ENCODE measurements at places on chromosomes 11 and 22. TPM values are rescaled to one million over a fixed set of nuclear protein-coding genes. Genes with fewer than 3 reads are reported as not detected.

TUB gene
- 0.40 TPM for polyA plus RNA-seq

ELF5 gene
- polyA plus RNA-seq: not detected

DNA sequence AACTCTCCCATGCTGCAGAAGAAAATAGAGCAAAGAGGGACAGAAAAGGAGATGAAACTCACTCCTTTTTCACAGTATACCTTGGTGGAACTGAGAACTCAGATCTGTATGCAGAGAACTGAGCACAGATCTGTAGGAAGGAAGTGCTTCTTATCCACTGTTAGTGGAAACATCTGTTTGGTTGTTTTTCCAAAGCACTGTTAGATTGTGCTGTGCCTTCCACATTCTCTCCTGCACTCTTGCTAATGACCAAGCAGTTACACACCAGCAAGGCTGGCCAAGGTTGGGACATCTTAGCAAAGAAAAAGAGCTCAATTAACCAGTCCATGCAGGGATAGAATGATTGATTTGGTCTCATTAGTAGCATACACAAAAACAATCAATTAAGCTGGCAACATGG, 20.1 kb upstream of the SIK2 start:
- H3K27ac ChIP-seq: no peak overlapping the region
- H3K36me3 ChIP-seq: no peaks in the 10 kb centered on the region
- no peak for DNase-seq
- no peak overlapping the region for H3K4me3 ChIP-seq
- peaks cover 5% of the 10 kb centered on the region for H3K4me1 ChIP-seq

GRCh38 chr11:90235526-90235925, 12.7 kb upstream of the CHORDC1 start:
- H3K36me3 ChIP-seq: no peaks in the 10 kb centered on the region
- no peak overlapping the region for H3K27ac ChIP-seq
- no peaks in the 10 kb centered on the region for H3K4me1 ChIP-seq
- H3K4me3 ChIP-seq: no peak overlapping the region

GRCh38 chr22:49502126-49502826, 325.4 kb downstream of the BRD1 start:
- DNase-seq: no peak
- H3K4me1 ChIP-seq: no peaks in the 10 kb centered on the region
- no peak overlapping the region for H3K27ac ChIP-seq
- H3K27me3 ChIP-seq: no peaks in the 10 kb centered on the region
- no peak overlapping the region for H3K4me3 ChIP-seq
- H3K36me3 ChIP-seq: no peaks in the 10 kb centered on the region

DNA sequence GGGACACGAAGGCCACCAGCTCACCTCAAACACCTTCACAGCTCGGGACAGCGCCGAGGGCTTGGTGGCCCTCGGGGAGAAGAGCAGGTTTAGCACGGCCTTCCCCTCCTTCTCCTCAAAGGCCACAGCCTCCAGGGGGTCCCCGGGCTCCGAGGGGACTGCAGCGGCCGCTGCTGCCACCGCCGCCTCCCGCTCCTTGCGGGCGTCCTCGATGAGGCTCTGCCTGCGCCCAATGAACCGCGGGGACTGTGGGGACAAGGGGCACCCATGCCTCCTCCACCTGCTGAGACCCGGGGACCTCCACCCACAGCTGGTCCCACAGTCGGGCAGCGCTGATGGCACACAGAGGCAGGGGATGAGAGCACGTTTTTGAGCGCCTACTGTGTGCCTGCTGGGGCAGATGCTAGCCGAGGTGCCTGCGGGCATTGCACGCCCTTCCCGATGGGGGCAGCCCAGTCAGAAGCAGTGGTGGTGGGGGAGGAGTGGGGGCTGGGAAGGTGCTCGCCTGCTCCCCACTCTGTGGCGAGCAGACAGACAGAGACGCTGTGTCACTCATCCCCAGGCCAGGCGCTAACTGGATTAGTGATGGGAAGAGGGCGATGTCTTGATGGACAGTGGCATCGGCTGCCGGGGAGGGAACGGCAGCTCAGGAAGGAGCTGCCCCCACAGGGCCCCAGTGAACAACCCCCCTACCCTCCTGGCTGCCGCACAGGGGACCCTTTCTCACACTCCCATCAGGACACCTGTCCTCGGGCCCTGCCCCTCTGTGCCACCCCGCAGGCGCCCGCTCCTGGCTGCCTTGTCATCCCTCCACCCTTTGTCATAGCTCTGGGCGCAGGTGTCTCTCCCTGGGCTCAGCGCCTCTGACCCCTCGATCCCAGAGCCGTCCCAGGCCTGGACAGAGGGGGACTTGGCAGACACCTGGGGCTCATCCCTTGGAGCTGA, 1.7 kb downstream of the TH start:
- H3K4me1 ChIP-seq: no peaks in the 10 kb centered on the region
- H3K36me3 ChIP-seq: no peaks in the 10 kb centered on the region
- H3K27ac ChIP-seq: no peak overlapping the region
- DNase-seq: no peak
- no peak overlapping the region for H3K4me3 ChIP-seq
- no peaks in the 10 kb centered on the region for H3K27me3 ChIP-seq
